Activated gamma-delta T cell treated with anti-CD3 and anti-CD28 coated beads, Interleukin-2, amount 50 U/mL, for 16 hours (primary cell): ENCODE measurements at places on chromosomes 2 and 18.

- DNase-seq, result no peak
Observed at GRCh38 chr2:74078466-74078865, 69.2 kb downstream of the BOLA3 start.

- no peak for DNase-seq
Observed at GRCh38 chr2:46697830-46698323, 217.7 kb downstream of the MCFD2 start.

DNA sequence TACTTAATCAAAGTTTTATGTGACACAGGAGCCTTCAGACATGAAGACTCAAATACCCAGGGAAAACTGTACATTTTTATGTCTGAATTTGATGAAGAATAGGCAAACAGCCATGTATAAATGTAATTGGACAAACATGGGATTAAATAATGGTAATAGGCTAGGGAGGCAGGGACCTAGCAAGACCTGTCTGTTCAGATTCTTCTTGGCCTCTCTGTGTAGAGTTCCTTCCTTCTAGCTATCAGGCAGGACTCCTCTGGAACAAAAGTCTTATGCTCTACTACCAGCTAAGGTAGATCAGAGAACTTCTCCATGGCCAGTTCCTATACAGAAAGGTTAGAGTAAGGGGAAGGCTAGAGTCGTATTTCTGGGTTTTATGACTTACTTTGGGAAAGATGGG, 9.5 kb upstream of the PARD3B start:
- DNase-seq, result no peak

GRCh38 chr2:234310166-234310565, 186.7 kb downstream of the ARL4C start:
- DNase-seq, result no peak

GRCh38 chr2:55102056-55102812, 52.0 kb upstream of the RTN4 start:
- DNase-seq, result no peak

- DNase-seq, result no peak
Observed at GRCh38 chr18:4721545-4721944, 266.4 kb upstream of the DLGAP1 start.

DNA sequence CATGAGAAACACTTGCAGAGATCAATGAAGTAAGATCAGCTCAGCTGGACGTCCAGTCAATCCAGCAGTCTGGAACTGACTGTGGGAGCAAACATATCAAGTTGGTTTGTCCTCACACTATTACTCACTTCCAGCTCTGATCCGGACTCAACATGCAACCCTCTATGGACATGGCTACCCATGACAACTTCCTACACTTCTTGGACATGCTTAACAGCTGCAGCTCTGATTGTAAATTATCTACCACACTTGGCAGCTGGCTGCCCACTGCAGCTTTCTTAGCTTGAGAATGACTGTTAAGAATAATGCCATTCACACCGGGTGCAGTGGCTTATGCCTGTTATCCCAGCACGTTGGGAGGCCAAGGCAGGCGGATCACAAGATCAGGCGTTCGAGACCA, 429.8 kb downstream of the EPHA4 start:
- no peak for DNase-seq

- DNase-seq, result no peak
Observed at GRCh38 chr2:38690499-38691420, 24.8 kb downstream of the GALM start.

DNA sequence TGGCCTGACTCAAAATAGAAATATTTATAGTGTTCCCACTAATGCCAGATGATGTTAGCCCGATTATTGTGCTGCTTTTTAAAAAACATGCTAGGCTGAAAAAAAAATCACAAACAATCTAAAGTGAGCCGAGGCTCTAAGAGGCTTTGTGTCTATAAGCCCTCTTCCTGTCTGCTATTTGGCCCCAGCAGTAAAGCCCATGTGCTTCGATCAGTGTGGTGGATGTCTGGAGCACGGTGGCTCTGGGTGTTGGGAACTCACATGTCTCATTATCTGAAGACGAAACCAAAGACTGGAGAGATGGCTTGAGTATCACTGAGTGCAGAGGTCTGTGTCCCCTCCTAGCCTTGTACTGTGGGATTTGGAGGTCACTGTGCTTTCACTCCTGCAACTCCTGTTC, 55.1 kb downstream of the INO80C start:
- no peak for DNase-seq

GRCh38 chr2:199581935-199582360, 124.2 kb upstream of the SATB2 start:
- no peak for DNase-seq

GRCh38 chr18:31791817-31792579, 31.3 kb upstream of the SLC25A52 start:
- DNase-seq, result no peak
